ENCODE measurements at places on chromosomes 2 and 18.

DNA sequence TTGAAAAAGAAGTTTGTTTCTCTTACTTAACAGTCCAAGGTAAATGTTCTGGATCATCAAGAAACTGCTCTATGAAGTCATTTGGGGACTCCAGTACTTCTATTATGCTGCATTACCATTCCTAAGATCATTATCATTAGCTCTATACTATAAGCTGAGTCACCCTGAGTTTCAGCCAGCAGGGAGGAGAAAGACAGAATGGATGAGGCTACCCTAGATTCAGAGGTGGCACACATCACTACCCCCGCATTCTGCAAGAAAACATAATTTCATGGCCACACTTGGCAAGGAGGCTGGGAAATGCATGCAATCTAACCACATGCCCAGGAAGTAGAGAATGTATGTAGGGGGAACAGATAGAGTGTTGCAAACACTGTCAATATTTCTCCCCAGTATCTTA is 16.6 kb upstream of the LNPK start:
- no peak for DNase-seq

DNA sequence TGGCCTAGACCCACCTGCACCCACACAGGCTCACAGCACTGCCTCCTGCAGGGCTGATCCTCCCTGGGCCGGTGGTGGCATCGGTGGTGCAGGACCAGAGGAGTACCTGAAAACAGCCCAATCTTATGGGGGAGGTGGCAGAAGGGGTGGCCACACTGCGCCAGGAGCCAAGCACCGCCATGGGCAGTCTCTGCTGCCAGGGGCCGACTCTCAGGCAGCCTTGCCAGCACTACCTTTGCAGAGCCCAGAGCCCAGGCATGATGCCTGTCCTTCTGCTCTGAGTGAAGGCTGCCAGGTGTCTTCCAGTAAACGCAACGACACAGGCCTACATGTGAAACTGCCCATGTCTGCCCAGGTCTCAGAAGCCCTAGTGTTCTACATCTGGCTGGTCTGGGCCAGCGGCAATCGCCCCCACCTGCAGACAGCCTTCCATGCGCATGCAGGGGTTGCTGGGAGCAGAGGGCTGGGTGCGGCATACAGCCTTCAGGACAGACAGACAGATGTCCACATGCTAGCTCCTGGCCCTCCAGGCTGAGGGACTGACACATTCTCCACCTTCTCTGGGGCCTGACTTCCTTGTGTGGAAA is 6.8 kb downstream of the HS6ST1 start:
- no peak for DNase-seq

DNA sequence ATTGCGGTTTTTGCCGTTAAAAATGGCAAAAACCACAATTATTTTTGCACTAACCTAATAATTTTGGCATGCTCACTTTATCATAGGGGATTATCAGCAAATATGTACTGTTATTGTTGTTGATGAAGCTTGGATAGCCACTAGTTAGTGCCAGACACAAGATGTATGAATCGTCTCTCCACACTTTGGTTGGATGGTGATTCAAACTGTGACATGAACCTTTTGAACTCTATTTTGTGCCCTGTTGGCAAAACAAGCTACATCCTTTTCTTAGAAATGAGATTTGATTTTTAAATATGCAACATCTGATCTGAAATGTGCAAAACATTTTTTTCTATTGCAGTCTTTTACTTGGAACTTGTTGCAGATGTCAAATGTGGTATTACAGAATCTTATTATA is 48.8 kb upstream of the DTNB start:
- DNase-seq, result no peak

GRCh38 chr2:62363166-62363565 is 142.8 kb downstream of the TMEM17 start:
- DNase-seq, result no peak

GRCh38 chr2:127158614-127159290 is 51.8 kb upstream of the BIN1 start:
- no peak for DNase-seq

- DNase-seq, result no peak
Observed at GRCh38 chr18:42164556-42164955, 209.5 kb downstream of the PIK3C3 start.

- DNase-seq, result no peak
Observed at GRCh38 chr2:3761272-3761671, 57.9 kb downstream of the DCDC2C start.

DNA sequence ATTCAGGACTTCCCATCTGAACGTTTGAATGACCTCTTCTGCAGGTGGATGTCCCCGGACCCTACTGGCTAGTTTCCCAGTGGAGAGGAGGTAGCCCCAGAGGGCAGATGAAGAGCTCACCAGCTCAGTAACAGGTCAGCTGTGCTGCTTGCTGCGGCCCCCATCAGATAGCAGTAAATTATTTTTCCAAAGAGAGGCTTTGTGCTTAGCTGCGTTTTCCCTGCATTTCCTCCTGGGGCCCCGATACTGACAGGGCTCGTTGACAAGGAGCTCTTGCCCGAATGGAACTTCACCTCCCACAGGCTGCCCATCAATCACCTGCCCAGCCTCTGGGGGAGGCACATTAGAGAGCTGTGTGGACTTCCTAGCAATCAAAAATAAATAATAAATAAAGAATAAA is 185.8 kb downstream of the DOK6 start:
- no peak for DNase-seq

GRCh38 chr2:225334514-225334913 is 65.0 kb upstream of the NYAP2 start:
- no peak for DNase-seq

GRCh38 chr2:229572507-229573271 is 141.7 kb downstream of the DNER start:
- no peak for DNase-seq

DNA sequence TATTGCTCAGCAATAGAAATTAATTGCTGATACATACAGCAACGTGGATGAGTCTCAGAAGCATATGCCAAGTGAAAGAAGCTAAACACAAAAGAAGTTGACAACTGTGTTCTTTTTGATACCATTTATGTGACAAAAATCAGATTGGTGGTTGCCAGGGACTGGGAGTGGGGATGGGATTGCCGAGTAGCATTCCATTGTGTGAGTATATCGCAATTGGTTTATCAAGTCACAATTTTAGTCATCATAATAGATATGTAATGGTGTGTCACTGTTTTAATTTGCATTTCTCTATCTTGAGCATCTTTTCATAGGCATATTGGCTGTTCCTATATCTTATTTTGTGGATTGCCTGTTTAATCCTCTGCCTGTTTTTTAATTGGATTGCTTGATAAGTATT is 20.9 kb downstream of the STRADB start:
- DNase-seq, result no peak

DNA sequence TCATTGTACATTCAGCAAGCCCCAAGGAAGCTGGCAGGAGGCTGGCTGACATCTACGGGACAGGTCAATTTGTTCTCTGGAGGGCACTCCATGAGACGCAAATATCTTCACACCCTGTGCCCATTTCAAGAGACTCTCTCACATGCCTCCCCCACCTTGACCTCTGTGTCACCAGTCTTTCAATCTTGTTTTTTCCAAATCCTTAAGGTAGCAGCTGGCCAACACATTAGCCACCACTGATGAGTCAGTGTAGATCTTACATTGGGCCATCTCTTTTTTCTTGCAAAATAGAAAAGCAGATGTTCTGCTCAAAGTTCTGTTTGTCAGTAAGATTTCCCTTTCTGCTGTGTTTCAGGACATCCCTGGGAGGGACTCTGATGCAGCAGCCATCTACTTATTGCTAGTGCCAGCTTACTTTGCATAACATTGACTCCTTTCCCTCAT is 1.7 kb upstream of the DPP4 start:
- DNase-seq, result no peak

DNA sequence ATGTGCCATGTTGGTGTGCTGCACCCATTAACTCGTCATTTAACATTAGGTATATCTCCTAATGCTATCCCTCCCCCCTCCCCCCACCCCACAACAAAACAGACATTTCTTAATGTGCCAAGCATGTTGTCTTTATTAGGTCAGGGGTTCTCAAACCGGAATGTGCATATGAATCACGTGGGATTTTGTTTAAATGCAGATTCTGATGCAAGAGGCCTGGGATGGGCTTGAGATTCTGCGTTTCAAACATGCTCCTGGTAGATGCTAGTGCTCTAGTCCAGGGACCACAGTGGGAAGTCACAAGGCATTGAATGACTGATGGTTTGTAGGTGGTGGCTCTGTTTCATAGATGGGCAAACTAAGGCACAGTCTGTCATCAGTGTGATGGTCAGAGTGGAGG is 184.7 kb downstream of the SMAD7 start:
- no peak for DNase-seq

GRCh38 chr2:43312755-43313641 is 86.6 kb upstream of the ZFP36L2 start:
- DNase-seq, result no peak

GRCh38 chr2:175107146-175107545 is 60.9 kb downstream of the ATF2 start:
- no peak for DNase-seq

GRCh38 chr2:44053052-44053451 is 57.3 kb upstream of the LRPPRC start:
- no peak for DNase-seq

DNA sequence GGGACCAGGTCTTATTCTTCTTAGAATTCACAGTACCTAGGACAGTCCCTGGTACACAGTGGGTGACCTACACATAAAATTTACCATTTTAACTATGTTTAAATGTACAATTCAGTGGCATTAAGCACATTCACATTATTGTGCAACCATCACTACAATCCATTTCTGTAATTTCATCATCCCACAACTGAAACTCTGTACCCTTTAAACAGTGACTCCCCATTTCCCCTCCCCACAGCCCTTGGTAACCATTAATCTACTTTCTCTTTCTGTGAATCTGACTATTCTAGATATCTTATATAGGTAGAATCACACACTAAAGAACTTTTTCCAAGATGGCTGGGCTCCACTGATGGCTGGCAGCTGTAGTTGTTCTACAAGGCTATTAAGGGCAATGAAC is 41.6 kb downstream of the GFPT1 start:
- no peak for DNase-seq

DNA sequence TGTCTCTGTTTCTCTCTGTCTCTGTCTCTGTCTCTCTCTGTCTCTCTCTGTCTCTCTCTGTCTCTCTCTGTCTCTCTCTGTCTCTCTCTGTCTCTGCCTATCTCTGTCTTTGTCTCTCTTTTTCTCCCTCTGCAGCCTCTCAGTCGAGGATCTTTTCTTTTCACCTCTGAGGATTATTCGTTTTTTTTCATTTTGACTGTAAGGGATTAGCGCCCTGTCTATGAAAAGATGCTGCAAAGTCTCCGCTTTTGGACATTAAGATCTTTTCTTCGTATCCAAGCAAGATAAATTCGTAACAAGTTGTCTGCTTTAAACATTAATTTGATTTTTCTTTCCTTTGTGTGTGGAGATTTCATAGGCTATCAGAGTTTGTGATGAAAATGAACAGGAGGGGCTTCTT is 191.2 kb upstream of the TPO start:
- DNase-seq, result no peak

- DNase-seq, result no peak
Observed at GRCh38 chr2:224777559-224777930, 61.4 kb upstream of the CCDC195 start.

- no peak for DNase-seq
Observed at GRCh38 chr18:5543036-5543680, 639 bp downstream of the EPB41L3 start.

DNA sequence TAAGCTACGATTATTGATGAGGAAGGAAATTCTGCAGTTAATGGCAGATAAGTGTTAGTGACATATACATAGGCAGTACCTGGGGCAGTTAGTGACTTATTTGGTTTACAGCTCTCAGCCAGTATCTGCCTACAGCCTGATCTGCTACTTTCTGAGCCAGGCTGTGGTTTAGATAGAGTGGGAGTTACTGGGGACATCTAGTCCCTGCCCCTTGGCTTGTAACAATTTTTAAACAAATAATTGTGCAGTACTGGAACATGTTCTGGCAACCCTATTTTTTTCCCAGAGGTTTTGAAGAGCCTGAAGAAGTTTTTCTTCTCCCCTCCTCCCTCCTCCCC is 2.3 kb downstream of the KIF5C start:
- no peak for DNase-seq

DNA sequence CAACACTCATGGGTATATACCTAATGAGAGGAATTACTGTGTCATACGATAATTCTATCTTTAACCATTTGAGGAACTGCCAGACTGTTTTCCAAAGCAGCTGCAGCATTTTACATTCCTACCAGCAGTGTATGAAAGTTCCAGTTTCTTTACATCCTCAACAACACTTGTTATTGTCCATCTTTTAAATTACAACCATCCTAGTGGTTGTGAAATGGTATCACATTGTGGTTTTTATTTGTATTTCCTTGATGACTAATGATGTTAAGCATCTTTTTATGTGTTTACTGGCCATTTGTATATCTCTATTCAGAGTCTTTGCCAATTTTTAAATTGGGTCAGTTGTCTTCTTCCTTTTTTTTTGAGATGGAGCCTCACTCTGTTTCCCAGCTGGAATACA is 4.0 kb upstream of the CKAP2L start:
- no peak for DNase-seq

DNA sequence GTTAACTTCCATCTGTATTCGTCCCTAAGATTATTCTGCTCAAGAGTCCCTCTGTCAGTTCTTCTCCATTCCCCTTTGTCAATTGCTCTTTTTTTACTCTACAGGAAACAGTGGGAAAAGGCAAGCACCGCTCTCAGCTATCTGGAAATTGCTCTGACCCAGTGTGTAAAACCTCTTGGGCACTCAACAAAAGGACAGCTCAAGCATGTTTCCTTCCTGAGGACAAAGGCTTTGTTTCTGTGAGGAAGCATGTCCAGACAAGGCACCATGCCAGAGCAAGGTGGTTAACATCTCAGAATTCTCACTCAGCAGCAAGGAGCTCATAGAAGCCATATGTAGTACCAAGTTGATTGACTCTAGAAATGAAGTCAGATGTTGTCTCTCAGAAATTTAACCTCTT is 735.6 kb downstream of the TSN start:
- no peak for DNase-seq

GRCh38 chr2:216696321-216696720 is 972 bp upstream of the IGFBP5 start:
- DNase-seq, result no peak

DNA sequence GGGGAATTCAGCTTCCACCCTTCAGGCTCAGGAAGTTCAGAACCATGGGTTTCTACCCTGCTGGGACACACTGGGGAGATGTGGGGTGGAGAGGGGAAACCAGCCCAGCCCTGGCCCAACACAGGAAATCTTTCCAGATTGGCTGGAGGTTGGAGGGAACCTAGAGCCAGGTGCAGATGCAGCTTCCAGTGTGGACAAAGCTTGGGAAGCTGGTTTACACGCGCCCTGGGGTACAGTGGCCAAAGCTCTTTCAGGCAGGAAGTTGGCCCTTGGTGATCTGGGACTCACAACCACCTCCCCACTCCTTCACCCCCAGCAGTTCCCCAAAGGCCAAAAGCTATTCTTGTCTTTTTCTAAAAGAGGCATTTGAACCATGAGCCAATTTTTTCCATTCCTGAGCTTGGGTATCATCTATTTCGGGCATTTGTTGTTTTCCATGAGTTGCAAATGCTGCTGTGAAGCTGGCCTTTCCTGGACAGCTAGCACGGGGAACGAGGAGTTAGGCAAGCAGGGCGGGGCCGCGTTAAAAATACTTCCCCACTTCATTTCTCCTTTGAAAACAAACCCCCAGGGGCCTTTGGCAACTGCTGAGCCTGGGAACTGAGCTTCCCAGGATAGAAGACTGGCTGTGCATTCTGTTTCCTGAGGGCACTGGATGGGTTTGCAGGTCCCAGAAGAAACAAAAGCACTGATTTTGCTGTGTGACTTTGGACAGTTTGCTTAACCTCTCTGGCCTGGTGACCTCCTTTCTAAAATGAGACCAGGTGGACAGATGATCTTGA is 3.1 kb upstream of the ARID5A start:
- DNase-seq, result no peak

Measured in stimulated activated CD4-positive, alpha-beta T cell treated with anti-CD3 and anti-CD28 coated beads, Interleukin-1b, Interleukin-23, amount 100 ng/mL, for 1 hour (primary cell).